T-cell (primary cell): ENCODE measurements at places on chromosomes 16 and 17. TPM values are rescaled to one million over a fixed set of nuclear protein-coding genes. Genes with fewer than 3 reads are reported as not detected.

NOS2 gene
- 0.09 TPM for total RNA-seq

PAFAH1B1 gene
- total RNA-seq = 122 TPM

DNA sequence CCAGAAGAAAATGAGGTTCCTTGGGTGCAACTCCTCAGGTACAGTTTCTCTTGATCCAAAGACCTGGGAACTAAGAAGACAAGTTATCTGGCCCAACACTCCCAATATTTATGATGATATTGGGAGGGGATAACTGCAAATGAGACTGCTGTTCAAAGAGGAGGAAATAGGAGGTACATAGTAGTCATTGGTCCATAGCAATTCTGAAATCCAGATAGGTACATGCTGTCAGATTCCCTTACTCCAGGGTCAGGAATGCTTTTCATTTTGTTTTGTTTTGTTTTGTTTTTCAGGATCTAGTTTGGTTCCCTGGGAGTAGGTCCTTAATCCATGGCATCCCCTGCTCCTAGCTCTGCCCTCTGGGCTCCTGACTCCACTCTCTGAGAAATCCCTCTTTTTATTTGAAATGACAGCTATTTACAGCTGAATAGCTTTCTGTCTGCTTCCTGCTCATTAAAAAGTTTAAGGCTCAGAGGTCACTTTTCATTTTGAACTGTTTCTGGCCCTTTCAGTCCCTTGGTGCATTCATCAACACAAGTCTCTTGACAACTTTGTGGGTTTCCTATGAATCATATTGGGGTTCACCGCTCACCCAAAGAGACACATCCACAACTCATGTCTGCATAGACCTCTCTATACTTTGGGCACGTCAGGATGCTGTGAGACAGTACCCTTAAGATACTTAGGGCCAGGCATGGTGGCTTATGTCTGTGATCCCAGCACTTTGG lies 110.2 kb upstream of the C17orf78 start:
- DNase-seq = no peak

DNA sequence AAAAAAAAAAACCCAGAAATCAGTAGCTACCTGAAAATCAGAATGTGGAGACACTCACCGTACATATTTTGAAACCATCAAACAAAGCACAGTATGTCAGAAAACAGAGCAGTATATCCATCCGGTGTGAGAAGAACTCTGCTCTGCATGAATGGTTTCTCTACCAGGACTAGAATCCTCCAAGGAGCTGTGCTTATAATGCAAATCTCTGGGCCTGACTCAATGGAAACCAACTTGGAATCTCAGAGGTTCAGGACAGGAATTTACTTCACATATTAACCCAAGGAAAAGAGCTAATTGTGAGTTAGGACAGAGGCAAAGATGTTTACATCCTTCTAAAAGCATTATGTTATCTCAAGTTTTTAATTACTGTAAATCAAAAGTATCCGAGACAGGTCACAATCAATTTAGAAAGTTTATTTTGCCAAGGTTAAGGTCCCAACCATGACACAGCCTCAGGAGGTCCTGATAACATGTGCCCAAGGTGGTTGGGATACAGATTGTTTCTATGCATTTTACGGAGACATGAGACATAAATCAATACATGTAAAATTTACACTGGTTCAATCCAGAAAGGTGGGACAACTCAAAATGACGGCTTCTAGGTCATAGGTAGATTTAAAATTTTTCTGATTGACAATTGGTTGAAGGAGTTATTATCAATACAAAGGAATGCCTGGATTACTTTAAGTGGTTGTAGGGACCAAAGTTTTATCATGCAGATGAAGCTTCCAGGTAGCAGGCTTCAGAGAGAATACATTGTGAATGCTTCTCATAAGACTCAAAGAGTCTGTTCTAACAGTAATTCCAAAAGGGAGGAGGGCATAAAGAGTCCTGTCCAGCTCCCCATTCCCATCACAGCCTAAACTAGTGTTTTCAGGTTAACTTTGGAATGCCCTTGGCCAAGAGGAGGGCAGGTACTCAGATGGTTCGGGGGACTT lies 164.1 kb downstream of the CDH8 start:
- DNase-seq = no peak

DNA sequence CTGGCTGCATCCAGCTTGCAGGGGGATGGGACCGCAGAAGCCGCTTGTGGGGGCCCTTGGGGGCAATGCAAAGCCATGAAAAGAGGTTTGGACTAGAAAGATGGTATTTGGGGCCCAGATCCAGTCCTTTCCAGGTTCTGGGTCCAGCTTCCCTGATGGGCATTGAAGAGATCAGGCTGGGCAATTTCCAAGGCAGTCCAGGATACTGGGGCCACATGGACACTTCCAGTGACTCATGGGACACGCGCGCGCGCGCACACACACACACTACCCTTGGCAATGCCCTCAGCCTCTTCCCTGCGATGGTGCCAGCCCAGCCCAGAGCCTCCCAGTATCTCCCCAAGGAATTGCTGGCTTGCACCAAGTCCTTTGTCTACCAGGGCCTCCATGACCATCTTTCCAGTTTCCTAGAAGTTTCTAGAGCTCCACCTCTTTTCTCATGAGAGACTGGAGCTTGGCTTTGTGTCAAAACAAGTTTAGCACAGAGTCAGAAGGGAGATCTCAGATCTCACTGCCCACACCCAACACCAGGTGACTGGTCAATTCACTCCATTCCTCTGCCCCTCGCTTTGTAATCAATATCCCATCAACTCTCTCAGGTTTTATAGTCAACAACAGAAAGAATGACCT lies 44.3 kb downstream of the WNT3 start:
- DNase-seq = no peak

- no peak for DNase-seq
These were observed 1.2 kb downstream of the SOX15 start for GRCh38 chr17:7588553-7589203.

DNA sequence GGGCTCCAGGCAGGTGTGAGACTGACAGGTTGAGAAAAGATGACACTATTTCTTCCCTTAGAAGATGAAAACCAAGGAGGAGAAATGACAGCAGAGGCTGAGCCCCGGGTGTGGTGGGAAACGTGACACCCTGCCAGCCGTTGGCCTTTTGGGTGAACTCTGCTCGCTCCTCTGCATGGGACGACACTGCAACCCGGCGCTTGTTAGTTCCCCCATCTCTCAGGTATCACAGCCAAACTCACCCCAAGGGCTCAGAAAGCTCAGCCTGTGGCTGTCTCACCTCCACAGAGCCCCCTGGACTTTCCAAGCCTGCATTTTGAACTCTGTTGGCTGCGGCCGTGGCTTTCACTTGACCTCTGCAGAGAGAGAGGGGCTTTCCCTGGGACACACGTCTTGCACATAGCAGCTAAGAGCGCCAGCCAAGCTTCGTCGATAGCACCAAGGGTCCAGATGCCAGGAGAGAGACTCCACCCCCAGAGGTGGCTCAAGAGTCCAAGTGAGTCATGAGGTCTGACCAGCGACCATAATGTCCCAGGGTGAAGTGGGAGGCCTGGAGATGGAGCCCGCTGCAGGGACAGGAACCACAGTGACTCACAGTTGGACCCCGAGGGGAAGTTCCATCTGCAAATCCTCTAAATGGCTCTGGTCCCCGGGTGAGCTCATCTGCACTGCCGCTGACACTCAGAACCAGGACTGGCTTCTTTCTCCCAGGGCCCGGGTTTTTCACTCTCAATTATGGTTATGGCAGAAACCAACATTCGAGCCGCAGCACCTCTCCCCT lies 301.9 kb downstream of the SOX9 start:
- no peak for DNase-seq

- no peak for DNase-seq
These were observed 41.7 kb upstream of the JPH3 start for GRCh38 chr16:87560428-87561199.
